ENCODE measurements at places on chromosomes 1 and 21. TPM values are rescaled to one million over a fixed set of nuclear protein-coding genes. Genes with fewer than 3 reads are reported as not detected.

C1orf56 gene
- 2.5 TPM for total RNA-seq

FMO1 gene
- not detected for total RNA-seq

E2F2 gene
- total RNA-seq, result 2.6 TPM

CYP2J2 gene
- 0.19 TPM for total RNA-seq

ITGB2 gene
- 0.33 TPM for total RNA-seq

OPTC gene
- total RNA-seq, result not detected

RGS16 gene
- 0.33 TPM for total RNA-seq
